GM06990 (cell line): ENCODE measurements at places on chromosomes 1 and 21.

- DNase-seq: no peak
Observed at GRCh38 chr1:116203181-116203723, 92.1 kb downstream of the MAB21L3 start.

DNA sequence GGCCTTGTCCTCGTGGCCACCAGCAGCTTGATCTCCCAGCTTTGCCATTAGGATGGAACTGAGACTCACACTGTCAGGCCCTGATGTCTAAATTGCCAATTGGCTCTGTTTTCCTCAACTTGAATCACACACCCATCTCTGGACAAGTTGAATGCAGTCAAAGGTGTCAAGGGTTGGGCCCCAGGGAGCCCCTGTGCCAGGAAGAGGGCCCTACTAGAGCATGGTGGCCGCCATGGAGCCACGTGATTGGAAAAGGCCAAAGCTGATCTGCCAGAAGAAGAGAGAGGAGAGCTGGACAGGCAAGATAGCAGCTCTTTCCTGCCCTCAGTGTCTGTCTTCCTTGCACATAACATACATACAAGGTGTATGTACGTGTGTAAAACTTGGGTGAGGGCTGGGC is 54.9 kb upstream of the NEK2 start:
- DNase-seq: no peak

DNA sequence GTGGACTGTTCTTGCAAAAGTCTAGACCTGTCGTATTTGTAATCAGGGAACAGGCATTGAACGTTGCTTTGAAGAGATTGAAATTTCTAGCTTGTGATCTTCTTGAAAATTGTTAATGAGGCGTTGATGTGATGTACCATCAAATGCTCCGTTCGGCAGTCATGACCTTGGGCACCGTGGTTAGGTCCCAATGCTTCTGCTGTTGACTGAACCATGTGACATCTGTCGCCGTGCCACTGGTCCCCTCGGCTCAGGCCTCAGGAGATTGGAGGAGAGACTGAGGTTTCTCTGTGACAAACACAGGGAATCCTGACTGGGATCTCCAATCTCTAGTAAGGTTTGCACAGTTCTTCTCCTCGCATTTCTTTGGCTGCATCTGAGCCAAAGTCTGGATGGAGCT is 18.1 kb upstream of the KCNAB2 start:
- DNase-seq: no peak

- DNase-seq: no peak
Observed at GRCh38 chr1:36673202-36673601, 190.5 kb upstream of the CSF3R start.

DNA sequence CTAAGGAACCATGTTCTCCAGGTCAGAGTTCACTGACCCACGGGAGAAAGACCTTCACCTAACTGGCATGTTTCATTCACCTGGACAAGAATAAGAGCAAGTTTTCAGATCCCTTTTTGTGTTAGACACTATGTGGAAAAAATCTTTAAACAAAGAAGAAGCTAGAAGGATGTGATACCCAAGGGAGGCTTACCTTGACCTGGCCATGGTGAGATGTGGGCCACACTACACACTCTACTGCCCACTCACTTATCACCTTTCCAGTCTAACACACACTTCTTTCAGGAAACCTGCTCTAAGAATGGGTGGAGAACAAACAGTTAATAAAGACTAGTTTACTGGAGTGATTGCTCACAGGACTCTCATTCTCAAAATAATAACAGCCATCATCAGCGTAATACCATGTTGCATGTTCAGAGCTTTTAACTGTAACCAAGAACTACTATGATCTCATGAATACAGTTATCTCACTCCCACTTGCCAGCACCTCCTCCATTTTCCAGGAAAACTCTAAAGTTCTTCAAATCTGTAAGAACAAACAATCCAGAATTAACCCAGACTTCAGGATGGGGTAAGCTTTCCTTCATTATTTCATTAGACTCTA is 1.4 kb downstream of the RGS8 start:
- no peak for DNase-seq

GRCh38 chr1:24904731-24905354 is 25.2 kb downstream of the RUNX3 start:
- no peak for DNase-seq
